GM04503 (cell line): ENCODE measurements at places on chromosomes 11 and 22.

- DNase-seq: no peak
Measured at GRCh38 chr11:133828871-133829270, 16.4 kb downstream of the SPATA19 start.

DNA sequence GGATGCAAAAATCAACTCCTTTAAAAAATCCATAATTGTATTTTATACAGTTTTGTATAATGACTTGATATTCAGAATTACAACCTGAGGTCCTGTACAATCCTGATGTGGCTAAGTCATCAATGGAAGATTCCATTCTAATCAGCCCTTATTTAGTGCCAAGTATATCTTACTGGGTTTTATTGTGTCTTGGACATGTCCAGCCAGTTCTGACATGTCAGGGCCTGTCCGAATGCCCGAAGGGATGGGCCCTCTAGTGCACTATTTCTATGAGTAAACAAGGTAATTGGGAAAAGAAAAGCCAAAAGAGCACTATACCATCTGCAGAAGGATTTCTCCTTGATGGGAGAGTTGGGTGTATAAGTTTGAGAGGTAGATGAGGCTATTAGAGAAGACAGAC lies 412.9 kb downstream of the METTL15 start:
- no peak for DNase-seq

DNA sequence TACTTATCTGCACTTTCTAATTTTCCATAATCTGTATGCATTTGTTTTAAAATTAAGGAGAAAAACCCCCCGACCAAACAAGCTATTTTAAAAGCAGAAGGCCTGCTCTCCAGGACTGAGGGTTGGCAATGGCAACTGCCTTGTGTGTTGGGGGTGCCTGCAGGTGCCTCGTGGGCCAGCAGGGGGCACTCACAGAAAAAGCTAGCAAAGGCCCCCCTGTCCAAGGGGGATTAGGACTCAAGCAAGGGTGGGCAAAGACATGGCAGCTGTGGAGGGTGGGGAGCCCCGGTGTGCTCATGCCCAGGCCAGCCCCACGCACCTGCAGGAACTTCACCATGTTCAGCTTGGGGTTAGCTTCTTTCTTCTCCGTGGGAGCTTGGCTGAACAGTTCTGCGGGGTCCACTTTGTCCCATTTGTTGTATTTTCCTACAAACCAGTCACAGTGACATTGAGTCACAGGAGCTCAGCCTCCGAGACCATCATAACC lies 10.3 kb downstream of the TOP3B start:
- no peak for DNase-seq

GRCh38 chr11:70410276-70411205 lies 12.2 kb downstream of the CTTN start:
- no peak for DNase-seq

DNA sequence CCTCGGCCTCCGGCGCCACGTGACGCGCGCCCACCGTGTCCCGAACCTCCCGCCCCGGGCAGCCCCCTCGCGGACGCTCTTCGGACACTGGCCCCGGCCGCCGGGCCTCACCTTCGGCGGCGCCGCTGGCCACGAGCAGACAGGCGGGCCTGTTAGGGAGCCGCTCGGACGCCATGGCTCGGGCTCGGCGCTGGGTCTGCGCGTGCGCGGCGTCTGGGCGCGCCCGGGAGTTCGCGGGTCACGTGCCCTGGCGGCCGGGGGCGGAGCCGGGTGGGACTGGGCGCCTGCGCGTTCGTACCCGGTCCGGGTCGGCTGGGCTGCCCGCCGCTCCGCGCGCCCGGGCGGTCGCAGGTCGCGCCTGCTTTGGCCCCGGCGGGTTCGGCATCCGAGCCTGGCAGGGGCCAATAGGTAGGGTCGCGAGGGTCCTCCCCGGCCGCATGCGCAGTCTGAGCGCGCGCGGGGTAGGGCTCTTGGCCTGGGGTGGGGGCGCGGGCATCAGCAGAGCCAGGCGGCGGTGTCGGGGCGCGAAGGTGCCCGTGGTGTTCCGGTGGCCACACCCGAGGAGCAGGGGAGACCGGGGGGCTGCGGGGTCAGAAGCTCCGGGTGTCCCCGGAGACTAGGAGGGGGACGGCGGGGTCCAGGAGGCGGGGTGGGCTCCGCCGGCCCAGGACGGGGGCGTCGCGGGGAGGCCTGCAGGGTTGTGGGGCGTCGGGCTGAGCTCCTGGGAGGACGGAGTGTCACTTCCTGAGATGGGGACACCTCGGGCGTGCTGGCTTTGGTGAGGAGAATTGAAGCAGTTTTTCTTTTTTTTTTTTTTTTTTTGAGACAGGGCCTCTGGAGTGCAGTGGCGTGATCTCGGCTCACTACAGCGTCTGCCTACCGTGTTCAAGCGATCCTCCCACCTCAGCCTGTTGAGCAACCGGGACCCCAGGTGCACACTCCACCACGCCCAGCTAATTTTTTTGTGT lies at the start of gene GATD1:
GATD1 (minus strand) TSS at position 200 of the 968 bp plus-strand sequence; CDS start at position 175, 25 bp downstream.
- peak; percentile 21 for DNase-seq
